Esophagus mucosa (tissue), 1 donor: ENCODE measurements at places on chromosomes 5 and 9.

DNA sequence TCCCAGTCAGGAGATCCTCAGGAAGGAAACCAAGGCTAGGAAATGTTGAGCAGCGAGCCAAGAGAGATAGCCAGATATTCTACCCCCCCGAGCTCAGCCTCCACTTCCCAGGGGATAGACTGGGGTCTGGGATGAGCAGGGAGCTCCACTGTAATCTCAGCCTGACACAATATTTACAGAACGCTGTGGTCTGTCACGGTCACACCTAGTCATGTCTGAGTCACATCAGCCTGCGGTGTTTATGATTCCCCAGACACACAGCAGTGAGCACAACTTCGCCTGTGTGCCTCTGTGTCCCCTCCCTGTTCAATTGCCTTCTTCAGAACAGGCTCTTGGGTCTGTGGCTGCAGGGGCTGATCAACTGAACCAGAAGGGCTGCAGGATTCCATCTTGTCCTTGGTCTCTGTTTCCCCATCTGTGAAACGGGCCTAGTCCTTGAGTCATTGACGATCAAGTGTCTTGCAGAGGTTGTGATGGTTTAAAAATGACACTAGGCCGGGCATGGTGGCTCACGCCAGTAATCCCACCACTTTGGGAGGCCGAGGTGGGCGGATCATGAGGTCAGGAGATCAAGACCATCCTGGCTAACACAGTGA lies 8.6 kb upstream of the PRRX2 start:
- peak; percentile 88 for ATAC-seq

GRCh38 chr5:97071101-97071500 lies 71.3 kb downstream of the LIX1 start:
- peak; percentile 81 for ATAC-seq

GRCh38 chr9:97660340-97660739 lies 26.7 kb downstream of the NCBP1 start:
- no peak for ATAC-seq

DNA sequence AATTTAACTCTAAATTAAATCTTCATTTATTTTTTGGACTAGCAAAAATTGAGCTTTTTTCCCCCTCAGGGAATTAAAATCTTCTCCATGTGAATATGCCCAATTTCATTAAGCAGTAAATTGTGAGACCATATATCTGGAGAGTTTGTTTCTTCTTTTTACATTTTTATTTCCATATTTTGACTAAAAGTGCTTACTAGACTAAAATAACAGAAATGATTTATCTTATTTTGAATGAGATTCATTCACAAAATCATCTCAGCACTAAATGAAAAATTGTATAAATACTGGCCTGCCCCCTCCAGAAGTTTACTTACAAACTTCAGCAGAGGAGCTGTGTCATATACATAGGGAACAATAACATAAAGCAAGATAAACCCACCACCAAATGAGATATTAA lies 26.6 kb downstream of the MAPKAP1 start:
- ATAC-seq = no peak

DNA sequence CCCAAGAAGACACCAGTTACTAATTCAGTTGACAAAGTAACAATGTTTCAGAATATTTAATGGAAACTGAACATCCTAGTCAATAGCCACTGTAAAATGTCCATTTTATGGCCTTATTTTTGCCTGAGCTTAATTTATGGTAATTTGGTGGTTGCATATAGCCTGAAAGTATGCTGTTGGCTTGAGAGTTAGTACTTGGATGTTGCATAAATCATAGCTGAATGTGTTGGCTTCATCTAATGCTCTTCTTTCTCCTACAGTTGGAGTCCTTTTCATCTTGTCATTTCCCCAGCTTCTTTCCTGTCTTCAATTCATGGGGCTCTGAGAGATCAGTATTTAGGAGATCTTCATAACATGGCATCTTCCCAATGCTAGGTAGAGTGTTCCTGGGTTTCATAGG lies 164.6 kb downstream of the MAT2B start:
- no peak for ATAC-seq

DNA sequence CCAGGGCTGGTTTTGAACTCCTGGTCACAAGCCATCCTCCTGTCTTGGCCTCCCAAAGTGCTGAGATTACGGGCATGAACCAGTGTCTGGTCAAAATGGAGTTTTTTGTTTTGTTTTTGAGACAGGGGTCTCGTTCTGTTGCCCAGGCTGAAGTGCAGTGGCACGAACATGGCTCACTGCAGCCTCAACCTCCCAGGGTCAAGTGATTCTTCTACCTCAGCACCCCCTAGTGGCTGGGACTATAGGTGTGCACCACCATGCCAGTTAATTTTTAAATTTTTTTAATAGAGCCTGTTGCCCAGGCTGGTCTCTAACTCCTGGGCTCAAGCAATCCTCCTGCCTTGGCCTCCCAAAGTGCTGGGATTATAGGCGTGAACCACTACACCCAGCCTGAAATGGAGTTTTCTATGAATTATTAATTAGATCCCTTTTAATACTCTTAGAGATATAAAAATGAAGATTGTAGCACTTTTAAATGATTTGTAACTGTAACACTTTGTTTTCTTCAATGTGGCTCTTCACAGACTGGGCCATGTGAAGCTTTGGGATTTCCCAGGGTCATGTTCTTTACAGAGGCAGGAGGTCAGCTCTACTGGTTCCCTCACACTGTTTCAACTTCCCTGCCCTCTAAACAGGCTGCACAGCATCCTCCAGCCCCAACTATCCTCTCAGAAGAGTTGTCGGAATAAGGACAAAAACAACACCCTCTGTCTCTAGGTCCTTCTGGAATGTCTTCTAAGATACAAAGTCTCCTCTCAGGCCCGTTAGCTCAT lies 32.7 kb upstream of the SPARC start:
- ATAC-seq = peak; percentile 44

GRCh38 chr5:169202969-169203368 lies 98.0 kb downstream of the SLIT3 start:
- ATAC-seq = no peak

DNA sequence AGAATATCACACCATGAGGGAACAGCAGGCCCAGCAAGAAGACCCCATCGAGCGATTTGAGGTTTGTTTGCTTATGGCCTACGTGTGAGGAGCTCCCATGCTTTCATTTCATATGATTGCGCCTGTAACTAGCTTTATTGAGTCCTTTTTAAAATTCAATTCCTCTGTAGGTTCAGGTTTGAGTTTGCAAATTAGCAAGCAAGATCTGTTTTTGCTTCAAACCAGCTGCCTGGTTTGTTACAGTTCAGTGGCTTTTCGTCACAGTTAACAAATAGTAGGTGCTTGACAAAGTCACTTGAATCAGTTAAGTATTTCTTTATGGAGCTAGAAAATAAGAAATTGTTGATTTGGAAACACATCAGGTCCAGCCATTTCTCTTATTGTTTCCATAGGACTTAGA lies 56.3 kb downstream of the GPR21 start:
- no peak for ATAC-seq

- no peak for ATAC-seq
These were observed 57.9 kb upstream of the SIMC1 start for GRCh38 chr5:176180339-176180738.

DNA sequence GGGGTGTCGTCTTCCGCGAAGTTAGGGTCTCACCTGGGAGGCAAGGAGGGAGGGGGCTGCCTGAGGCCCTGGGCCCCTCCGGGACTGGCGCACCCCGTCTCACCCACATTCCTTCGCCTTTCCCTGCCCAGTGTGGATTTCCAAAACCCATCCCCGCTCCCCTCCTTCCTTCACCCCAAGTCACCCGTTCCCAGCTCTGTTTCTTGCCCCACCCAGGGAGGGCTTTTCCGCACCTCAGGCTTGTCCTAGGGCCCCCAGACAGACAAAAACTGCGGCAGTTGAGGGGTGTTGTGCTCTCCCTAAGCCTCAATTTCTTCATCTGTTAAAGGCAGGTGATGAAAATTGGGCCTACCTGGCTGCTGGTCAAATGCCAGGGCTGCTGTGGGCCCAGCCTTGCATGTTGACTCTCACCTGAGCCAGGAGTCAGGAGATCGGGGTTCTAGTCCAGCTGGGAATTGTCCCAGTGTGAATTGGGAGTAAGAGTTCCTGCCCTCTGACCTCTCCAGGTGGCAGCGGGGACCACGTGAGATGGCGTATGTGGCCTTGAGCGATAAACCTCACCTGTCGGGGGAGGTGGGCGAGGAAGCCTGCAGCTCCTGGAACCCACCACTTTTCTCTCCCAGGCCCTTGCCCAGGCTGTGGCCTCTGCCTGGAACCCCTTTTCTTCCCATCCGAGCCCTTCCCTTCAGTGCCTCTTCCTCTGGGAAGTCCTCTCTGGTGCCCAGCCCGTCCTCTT lies 143.4 kb upstream of the IER5L start:
- ATAC-seq = peak; percentile 3
